ENCODE measurements at places on chromosomes 13 and 19.

DNA sequence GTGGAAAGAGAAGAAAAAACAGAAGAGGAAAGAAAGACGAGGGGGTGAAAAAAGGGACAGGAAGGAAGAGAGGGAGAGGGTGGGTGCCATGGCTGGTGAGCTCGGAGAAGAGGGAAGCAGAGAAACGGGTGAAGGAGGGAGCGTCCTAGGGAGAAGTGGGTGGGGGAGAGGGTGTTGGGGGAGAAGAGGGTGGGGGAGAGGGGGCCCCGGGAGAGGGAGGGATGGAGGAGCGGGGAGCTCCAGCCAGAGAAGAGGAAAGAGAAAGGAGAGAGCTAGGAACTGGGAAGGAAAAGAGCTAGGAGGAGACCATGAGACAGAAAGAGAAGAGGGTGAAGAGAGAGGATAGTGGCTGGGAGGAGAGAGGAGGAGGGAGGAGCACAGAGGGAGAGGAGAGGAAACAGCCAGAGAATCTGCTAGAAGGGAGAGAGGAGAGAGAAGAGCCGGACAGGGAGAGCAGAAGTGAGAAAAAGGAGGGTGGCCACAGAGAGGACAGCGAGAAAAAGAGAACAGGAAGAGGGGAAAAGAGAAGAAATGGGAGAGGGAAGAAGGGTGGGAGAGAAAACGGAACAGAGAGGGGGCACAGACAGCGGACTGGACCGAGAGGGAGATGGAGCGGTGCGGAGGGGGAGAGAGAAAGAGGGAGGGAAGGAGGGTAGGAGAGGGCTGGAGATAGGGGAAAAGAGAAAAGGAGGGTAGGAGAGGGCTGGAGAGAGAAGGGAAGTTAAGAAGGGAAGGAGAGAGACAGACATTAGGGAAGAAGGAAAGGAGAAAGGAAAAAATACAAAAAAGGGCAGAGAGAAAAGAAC lies 11.9 kb upstream of the GARIN5A start:
- no peak for DNase-seq

DNA sequence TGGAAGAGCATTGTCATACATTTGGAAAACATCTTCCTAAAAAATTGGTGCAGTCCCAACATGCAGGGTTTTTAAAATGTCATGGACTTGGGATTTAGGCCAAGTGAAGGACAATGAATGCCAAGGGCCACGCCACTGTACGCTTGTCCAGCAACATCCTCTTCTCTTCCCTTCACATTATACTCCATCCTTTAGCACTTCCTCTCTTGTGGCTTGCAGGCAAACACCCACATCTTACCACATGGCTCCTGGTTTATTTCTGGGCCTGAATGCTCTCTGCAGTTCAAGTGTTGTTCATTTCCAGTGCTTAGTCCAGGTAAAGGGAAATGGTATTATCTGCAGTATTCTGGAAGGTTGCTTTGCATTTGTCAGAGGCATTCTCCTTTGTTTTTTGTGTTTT lies 45.0 kb downstream of the CBY2 start:
- no peak for DNase-seq

DNA sequence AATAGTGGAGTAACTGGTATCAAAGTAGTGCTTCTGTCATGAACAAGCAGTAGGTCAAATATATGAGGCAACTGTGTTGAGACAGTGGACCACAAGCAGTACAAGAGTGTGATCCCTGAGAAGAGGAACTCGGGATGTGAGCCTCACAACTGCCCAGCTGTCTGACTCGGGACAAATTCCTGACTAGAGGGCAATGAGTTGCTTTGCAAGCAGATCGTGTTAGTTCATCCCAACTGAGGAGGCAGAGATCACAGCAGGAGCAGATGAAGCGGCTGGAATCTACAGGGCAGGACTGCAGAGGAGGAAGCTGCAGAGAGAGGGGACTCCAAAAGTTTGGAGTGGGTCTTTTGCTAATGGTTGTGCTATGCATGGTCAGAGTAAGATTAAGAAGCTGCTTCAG lies 741.1 kb downstream of the DIAPH3 start:
- DNase-seq: no peak

GRCh38 chr13:99075268-99076191 lies 97.7 kb upstream of the DOCK9 start:
- DNase-seq: no peak

DNA sequence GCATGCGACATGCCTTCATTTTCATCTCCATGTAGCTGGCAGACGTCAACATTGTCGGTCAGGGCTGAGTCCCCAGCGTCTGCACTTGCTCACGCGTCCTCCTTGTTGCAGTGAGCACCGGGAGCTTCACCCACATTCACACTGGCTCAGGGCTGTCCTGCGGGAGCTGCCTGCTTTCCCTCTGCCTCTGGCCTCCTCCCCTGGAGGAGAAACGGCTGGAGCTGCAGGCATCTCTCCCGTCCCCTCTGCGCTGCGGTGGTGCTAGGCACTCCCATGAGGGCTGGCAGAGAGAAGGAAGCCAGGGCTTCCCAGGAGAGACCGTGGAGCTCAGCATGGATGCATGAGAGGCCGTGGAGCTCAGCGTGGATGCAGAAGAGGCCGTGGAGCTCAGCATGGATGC lies 18.4 kb upstream of the TMEM255B start:
- DNase-seq: no peak

- DNase-seq: no peak
Measured at GRCh38 chr13:54859827-54860226, 1831.2 kb downstream of the OLFM4 start.

GRCh38 chr19:56148096-56148495 lies 7.0 kb downstream of the ZNF444 start:
- no peak for DNase-seq
